ENCODE measurements at places on chromosomes 5 and 9.

DNA sequence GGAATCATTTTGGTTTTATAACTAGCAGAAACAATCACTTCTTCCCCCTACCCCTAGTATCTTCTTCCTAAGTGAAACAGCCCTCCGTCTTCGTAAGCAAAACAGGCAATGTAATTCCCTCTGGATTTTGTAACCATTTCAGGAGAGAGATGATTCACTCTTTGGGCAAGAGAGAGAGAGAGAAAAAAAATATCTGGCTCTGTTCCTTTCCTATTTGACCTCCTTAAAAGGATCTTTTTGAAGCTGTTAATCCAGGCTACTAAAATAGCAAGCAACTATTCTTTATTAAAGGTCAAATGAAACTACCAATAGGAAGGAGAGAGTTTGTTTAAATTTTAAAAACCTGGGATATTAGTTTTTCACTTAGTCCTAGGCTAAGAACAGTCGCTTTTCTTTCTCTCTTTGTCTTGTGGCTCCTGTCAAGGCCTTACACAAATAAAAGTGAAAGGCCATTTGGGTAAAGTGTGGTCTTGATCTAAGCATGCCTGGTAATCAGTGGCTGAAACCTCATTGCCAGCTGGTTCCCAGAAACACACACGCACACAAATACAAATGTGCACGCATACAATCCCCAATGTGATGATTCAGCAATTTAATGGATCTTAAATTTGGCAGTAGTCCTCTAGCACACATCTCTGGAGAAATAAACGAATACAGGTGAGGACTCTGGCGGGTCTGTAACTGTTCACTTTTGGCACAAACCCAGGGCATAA, 70.2 kb downstream of the PRUNE2 start:
- peak; percentile 74 for DNase-seq

DNA sequence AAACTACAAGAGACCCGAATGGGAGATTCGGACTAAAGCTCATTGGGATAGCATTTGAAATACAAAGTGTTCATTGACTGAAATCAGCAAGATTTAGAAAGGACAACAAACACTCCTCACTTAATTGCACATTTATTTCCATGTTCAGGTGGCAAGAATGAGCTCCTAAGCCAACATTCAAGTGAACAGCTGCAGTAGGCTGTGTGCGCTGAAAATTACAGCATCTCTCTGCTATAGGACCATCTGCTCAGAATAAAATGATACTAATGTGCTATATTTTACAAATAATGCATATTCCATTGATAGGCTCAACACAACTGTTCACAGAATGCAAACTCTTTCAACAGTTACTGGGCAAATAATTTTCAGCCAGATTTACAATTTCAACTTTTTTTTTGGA, 61.8 kb downstream of the ELAVL2 start:
- no peak for DNase-seq

- peak; percentile 52 for DNase-seq
Measured at GRCh38 chr5:135344349-135344748, 54.7 kb downstream of the MACROH2A1 start.

- no peak for DNase-seq
Measured at GRCh38 chr9:88936132-88936531, 55.1 kb upstream of the S1PR3 start.

GRCh38 chr9:6909181-6909580, 151.4 kb downstream of the KDM4C start:
- no peak for DNase-seq

Data from AG08395 (cell line).